Activated naive CD8-positive, alpha-beta T cell treated with anti-CD3 and anti-CD28 coated beads, Interleukin-2, amount 10 ng/mL, durations not matched to agents 7 days and 5 days (primary cell): ENCODE measurements at places on chromosomes 7 and 10. TPM values are rescaled to one million over a fixed set of nuclear protein-coding genes. Genes with fewer than 3 reads are reported as not detected.

Gene NPFFR1
- not detected for total RNA-seq

Gene SPDYE16
- total RNA-seq: 0.71 TPM

Gene SPDYE2B
- not detected for total RNA-seq

Gene COL26A1
- not detected for total RNA-seq

Gene OR2A1
- total RNA-seq: not detected

Gene AKR1C4
- total RNA-seq: not detected

Gene PLXNA4
- total RNA-seq: 16.5 TPM

Gene PSPH
- 7.9 TPM for total RNA-seq

DNA sequence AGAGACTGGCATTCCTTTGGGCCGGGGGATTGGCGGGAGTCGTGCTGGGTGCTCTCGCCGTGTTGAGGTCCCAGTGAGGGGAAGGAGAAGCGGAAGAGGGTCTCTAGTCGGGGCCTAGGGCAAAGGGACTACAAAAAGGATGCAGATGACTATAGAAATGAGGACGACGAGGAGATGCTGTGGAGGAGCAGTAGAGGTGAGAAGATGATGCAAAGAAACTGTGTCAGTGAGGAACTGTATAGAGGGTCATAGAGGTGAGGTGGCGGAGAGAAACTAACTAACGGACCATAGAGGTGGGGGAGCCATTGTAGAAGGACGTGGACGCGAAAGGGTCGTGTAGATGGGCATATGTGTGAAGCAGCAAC lies 324 bp downstream of the TWNK start:
- no peak for DNase-seq

DNA sequence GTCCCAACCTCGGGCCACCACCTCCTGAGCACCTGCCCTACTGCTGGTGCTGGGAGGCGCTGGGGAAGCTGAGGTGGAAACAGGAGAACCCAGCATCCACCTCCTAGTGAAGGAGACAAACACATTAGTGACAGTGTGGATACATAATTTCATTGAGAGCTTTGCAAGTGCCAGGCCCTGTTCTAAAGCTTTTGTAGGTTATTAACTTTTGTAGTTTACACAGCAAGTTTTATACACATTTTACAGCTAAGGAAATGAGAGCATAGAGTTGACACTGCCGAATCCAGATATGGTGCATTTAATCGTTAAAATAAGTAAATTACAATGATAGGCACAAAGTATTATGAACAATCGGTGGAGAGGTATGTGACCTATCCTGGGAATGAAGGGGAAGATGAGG lies 466.1 kb upstream of the C7orf33 start:
- DNase-seq: no peak

GRCh38 chr7:71727347-71727746 lies 595.4 kb downstream of the GALNT17 start:
- no peak for DNase-seq

DNA sequence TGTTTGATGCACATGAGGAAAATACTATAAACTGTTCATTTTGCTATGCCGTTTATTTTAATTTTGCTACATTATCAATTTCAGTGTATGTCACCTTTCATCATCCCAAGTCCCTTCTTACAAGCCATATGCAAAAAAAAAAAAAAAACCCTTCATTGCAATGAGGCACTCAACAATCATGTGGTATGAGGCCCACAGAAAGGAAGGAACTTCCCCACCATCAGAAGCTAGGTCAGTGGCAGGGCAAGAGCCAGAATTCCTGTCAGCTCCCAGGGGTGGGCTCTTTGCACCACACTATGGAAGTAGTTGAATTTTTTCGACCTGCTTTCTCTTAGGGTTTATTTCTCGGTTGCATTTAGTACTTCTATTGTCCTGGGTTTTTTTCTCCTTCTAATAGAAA lies 75.4 kb downstream of the NOC3L start:
- no peak for DNase-seq

DNA sequence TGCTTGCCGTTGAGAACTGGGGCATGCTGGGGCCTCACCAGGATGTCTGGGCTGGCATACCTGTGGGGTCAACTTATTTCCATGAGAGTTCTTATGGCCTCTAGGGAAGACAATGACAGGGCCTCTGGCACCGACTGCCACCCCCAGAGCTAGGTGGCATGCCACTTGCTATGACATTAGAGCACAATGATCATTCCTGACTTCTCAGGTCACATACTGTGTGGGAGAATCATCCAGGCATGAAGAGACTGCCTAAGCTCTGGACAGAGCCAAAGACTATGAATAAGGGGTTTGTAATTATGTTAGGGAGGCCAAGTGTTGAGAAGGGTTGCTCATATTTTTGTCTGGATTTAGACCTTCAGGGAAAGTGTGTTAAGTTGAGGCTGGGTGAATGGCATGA lies 97.5 kb downstream of the PTPN20 start:
- no peak for DNase-seq

DNA sequence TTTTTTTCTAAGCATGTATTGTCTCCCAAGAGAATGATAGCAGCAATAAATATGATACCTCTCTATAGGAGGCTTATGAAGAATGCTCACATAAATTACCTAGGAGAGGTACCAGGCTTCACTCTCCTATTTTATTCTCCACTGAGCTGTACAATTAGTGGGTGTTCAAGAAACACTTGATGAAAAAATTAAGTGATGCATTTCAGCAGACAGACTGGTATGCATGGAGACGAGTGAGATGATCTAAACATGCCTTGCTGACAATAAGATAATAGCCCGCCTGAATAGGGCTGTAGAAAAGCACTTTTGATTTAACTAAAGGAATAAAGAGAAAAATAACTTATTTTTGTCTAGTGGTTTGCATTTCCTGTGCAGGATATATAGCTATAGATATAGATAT lies 1449.7 kb downstream of the GATA3 start:
- DNase-seq: no peak

DNA sequence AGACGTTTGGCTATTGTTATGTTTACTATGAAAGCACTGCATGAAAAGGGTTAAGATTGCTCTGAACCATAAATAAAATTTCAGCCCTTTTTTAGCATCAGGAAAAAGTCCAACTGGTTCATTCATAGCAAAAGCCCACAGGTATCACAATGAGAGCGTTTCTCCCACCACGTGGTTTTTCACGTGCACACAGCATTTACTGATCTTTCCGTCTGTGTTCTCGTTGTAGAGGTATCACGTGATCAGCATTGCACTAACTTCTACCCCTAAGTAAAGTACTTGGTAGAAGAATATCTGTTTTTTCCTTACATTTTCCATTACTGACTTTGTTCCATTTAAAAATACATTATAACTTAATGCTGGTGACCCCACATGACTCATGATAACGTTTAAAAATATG lies 17.8 kb upstream of the CCDC3 start:
- DNase-seq: no peak

DNA sequence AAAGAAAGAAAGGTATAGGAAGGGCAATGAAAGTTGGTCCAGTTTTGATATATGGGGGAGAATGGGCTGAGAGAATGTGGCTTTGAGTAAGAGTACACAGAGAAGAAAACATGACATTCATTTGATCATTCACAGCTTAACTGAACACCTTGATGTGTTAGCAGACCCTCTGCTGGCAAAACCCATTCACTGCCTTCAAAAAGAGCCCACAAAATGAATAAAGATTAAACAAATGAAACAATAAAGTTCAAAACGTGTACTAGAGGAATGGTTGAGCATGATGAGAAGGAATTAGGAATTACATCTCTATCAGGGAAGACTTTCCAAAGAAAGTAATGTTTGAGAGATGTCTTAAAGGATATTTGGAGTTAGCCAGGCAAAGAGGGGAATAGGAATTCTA lies 2.1 kb downstream of the WEE2 start:
- no peak for DNase-seq

GRCh38 chr7:1245524-1246050 lies 12.9 kb downstream of the UNCX start:
- DNase-seq: no peak

DNA sequence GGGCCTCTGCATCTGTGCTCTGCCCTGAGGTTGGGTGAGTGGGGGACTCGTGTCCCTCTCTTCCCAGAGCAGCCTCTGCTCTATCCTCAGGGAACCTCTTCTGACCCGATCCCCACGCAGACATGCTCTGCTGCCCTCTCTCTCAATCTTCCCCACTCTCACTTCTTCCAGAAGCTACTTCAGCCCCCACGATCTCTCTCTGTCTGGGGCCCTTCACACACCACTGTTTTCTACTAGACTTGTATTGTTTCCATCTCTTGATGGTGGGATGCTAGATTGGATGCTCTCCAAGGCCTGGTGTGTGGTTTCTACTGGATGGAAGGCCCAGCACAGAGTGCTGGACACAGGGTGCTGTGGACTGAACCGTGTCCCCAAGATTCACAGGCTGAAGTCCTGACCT lies 10.0 kb downstream of the MGMT start:
- DNase-seq: no peak

GRCh38 chr7:11847336-11847735 lies 15.3 kb upstream of the THSD7A start:
- DNase-seq: no peak

DNA sequence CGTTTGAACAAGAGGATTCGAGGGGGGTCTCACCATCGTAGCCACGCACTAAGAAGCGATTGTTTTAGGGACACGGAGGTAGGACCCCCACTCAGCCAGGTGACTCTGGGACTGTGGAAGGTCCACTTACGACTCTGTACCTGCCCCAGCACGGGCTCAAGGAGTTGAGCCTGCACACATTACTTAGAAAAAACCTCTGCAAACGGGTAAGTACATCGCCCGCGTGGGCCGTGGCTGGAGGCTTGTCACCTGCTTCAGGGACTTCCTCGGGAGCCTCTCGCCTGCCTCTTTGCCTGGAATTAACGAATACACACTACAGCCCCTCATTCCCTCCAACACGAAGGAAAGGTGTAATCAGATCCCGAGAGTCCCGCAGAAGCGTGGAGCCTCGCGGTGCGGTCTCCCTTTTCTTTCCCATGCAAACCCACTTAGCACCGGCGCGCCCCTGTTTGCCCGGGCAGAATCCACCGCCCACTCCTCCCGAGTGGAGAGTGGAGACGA lies 826 bp downstream of the PODXL start:
- no peak for DNase-seq

GRCh38 chr7:55623617-55624016 lies 51.3 kb upstream of the VOPP1 start:
- DNase-seq: no peak

DNA sequence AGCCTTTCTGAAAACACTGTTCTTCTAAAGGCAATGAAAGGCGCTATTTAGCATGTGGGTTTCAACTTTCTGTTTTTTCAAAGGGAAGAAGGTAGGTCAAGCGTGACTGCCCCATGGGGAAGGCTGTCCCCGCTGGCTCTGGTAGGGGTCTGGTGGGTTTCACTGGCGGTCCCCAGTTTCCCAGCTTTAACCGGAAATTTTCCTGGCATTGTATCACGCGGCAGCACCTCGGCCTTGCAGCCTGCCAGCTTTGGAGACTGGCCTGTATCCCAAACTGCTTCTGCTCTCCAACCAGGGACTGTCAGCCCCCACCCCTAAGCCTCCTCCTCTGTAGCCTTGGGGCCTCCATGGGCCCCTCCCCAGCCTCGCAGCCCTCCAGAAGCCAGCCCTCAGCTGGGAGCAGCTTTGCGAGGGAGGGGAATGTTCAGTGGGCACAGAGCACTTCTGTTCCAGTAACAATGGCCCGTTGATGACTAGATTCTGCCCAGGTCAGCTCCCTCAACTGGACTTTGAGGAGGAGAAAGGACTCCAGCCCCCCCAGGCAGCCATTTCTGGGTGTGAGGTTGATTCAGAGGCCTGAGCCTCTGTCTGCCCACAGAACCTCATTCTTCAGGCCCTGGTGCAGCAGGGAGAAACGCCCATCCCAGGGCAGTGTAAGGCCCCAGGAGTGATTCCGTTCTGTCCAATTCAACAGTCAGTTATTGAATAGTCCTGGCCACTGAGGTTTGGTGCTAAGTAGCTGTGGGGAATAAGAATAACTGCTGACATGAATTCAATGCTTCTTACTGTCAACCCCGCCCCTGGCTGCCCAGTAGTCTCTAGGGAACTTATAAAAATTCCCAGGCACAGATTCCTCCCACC lies 17.1 kb downstream of the CHST3 start:
- DNase-seq: no peak

DNA sequence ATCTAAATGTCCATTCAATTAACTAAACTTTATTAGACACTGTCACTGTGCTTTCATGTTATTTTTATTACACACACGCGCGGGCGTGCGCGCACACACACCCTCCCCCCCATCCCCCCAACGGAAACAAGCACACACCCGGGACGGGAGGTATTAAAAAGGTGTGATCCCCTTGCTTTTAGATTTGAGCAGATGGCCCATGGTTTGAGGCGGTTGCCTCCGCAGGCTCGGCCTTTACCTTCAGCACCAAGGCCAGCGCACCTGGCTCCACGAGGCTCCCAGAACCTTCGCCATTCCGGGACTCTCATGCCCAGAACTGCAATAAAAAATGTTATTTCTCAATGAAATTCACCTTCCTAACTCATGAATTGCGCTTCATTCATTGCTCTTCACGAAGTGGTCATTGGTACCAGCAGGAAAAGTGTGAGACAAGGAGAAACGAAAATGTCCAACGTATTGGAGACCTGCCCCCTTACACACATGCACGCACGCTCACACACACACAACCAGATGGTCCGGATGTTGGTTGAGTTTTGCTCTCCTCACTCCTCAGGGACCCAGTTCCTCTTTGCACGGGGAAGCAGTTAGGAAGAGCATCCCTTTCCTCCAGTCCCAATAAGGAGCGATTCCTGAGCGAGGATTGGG lies 20.8 kb upstream of the PTF1A start:
- DNase-seq: no peak

DNA sequence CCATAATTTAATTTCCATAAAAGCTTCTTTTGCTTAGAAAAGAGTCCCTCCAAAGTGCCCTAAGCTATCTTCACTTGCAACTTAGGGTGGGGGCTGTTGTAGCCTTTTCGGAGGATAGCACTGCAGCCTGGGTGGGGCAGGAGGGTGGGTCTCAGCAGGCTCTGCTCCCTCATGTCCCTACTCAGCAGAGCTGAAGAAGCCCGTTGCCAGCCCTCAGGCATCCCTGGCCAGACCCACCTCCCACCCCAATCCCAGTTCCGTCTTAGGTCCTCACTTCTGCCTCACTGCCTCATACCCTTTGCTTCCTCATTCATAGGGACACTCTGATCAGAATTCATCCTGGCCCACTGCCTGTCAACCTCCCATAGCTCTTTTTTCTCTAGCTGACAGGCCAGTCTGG lies 99.8 kb upstream of the ZMIZ1 start:
- no peak for DNase-seq

DNA sequence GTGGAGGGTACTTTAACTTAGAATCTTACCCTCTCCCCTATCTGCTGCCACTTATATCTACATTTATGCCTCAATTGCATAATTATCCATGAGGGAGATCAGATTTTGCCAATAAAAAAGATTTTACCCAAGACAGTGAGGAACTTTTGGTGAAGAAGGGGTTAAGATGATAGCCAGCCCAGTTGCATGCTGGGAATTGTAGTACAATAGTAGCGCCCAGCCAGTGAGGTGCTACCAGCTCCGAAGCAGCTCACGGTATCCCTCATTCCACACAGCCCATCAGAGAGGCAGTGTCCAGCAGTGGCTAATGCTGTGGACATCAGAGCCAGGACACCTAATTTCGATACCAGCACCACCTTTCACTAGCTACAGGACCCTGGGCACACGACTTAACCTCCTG lies 5.9 kb upstream of the LGI1 start:
- no peak for DNase-seq
